Suprapubic skin (tissue), 4 donors: ENCODE measurements at places on chromosomes 3 and 15. TPM values are rescaled to one million over a fixed set of nuclear protein-coding genes. Genes with fewer than 3 reads are reported as not detected.

DISP2 gene
- total RNA-seq = 0.04 TPM

NANOGP8 gene
- total RNA-seq = not detected

MFAP1 gene
- 17.7 TPM for total RNA-seq

ZBTB47 gene
- total RNA-seq = 22.0 TPM

SNTN gene
- total RNA-seq = not detected

ATP8B4 gene
- total RNA-seq = 2.2 TPM

CFAP161 gene
- total RNA-seq = not detected

ILDR1 gene
- 2.1 TPM for total RNA-seq

STAC gene
- 5.1 TPM for total RNA-seq

CPLX3 gene
- total RNA-seq = not detected

ACTRT3 gene
- total RNA-seq = 0.39 TPM

GRM2 gene
- total RNA-seq = 7.0 TPM

RPS17 gene
- 2,961 TPM for total RNA-seq

ERC2 gene
- total RNA-seq = not detected

SHC4 gene
- 2.5 TPM for total RNA-seq

B3GALNT1 gene
- total RNA-seq = 3.4 TPM

ONECUT1 gene
- not detected for total RNA-seq
